K562 (cell line): ENCODE measurements at places on chromosomes 2 and 18.

GRCh38 chr2:86035376-86035882, 70.3 kb downstream of the POLR1A start:
- DNase-seq = no peak

- DNase-seq = no peak
Measured at GRCh38 chr18:36547544-36547943, 250.0 kb downstream of the FHOD3 start.

DNA sequence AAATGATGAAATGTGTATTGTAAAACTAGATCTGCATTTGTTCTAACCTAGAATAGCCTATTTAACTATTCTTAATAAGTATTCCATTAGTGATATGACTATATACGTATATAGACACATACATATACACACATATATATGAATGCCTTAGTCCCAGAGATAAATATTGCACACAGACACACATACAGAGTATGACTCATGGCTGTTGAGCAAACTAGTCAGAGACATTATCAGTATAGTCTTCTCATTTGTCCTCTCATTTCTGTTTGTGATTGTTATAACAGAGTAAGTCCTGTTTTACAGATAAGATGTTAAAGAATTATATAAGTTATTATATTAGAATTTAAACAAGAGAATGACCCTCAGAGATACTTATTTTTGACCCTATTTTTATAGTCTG, 202.5 kb downstream of the CCDC102B start:
- DNase-seq = no peak

DNA sequence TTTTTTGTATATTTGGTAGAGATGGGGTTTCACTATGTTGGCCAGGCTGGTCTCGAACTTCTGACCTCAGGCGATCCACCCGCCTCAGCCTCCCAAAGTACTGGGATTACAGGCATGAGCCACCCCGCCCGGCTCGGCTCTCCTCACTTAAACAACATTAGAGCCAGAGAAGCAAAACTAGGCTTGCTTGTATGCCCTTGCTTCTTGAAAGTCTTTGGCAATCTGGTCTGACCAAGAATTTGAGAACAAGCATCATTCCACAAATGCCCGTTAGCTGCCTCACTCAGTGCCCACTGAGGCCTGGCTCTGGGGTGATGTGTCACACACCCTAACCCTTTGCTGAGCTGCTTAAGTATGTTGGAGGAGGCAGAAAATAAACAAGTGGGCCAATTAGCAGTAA, 33.5 kb downstream of the SOWAHC start:
- no peak for DNase-seq

DNA sequence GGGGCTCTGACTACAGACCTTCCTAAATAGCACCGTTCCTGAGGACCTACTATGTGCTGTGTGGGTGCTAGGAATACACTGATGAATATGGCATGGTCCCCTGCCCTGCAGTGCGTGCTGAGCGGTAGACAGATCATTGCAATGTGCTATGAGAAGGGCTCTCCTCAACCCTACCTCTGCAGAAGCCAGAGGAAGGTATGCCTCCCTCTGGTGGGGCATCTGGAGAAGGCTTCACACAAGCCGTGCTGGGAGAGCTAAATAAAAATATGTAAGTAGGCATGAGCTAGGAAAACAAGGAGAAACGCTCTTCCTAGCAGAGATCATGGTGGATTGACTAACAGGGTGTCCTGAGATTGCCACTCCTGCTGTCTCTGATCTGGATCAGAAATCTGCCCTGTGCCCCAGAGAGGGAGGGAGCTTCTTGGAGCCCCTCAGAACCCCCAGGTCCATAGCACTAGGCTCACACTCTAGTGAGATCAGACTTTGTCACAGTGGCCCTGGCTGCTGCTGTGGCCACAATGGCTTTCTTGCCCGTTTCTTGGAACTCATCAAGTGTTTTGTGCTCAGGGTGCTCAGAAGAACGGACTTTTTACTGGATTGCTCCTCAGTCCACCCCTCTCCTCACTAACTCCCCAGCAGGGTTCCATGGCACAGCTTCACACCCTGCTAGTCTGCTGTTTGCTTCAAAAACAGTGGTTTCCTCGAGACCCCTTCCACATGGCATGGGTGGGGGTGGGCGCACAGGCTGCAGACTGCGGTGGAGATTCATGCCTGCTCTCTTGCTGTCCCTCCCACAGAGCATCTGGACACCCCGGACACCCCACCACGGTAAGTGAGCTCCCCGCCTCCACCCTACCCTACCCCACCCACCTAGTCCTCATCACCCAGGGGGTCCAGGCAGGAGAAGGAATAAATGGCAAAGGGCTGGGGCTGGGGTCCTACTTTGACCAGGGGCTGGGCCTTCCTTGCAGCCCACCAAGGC, 14.2 kb downstream of the SIGLEC15 start:
- no peak for DNase-seq

DNA sequence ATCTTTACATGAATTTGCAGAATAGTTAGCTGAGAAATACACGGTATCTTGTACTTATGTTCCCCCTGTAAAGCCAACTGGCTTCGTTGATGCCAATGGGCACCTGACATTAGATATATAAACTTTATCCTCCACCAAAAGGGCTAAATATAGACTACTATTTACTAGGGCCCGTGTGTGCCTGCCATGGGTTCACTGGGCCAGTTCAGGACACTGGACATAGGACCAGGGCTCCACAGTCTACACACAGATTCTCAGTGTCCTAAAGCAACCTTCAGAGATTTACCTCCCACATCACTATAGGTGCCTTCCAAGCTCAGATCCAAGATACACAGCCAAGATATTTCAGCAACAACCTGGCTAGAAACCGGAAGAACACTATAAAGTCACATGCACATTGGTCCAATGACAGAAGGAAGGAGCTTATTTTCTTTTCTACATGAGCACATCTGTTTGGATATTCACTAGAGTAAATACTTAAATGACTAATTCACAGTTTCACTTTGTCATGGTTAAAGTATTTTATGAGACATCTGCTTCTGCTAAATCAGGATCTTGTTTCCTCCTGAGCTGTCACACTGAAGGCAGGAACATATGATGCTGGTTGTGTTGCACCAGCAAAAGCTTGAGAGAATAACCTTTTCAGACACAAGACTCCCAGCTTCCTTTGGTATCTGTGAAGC, 95.1 kb downstream of the MYO5B start:
- DNase-seq = no peak

DNA sequence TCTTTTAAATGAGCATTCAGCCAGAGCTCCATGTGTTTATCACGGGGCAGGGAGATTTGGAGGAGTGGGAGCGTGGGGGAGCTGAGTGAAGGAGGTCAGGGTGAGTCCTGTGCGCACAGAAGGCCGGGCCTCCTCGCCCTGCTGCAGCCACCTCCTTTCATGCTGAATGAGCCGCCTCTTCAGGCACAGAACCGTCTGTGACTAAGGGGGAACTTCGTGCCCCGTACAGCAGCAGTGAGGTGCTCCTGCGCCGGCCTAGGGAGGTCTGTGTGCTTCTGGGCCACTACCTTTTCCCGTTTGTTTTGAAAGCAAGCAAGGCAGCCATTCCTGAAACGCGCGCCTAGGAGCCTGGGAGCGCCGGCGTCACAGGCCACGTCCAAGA, 27.1 kb upstream of the ZNF516 start:
- no peak for DNase-seq

DNA sequence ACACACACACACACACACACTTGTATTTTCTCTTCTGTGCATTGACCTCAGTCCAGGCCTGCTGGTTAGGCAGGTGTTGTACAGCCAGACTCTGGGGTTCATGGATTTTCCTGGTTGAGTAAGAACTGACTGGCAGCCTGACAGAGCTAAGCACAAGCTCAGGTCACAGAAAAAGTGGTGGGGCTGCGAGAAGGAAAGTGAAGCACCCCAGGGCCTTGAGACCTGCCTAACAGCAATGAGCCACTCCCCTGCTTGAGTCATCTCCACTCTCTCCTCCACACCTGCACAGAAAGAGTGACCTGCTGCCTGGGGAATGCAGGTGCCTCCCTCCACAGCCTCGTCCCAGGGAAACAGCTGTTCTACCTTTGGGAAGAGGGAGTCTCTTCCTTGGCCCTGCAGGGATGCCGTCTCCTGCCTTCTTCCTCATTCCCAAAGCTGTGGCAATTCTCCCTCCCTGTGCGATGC, 91.4 kb upstream of the LGALSL start:
- DNase-seq = no peak

DNA sequence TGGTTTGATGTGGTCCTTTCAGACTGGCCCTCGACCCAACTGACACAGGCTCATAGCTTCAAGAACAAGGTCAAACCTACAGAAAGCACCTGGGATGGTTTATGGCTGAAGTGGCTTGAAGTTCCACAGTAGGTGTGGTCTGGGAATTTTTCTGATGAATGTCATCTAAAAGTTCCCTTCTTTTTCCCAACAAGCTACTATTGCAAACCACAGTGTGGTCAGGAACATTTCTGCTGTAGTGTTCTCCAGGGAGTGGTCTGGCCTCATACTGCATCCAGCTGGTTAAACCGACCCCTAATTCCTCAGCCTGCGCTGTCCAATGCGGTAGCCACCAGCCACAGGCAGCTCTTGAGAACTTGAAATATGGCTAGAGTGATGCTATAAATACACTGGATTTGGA, 92.7 kb downstream of the FAM124B start:
- DNase-seq = no peak
